ENCODE measurements at places on chromosomes 7 and 10.

GRCh38 chr10:49158915-49159314 is 25.1 kb upstream of the FAM170B start:
- no peak for DNase-seq

- DNase-seq: no peak
Measured at GRCh38 chr10:96259150-96259549, 12.2 kb downstream of the BLNK start.

- no peak for DNase-seq
Measured at GRCh38 chr10:5970527-5970926, 6.8 kb downstream of the IL15RA start.

DNA sequence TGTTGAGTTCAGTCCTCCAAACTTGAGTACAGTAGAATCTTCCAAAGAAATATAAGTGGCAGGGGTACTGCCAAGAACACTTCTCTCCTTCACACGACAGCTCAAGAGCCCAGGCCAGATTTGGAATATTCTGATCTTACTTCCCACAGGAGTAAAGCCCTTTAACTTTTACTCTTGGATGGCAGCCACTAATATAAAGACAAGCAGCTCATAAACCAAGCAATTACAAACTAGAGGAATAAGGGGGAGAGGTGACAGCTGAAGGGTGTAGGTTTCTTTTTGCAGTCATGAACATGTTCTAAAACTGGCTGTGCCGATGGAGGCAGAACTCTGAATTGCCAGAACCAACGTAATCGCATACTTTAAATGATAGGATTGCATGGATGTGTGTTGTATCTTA is 74.8 kb downstream of the SVIL start:
- no peak for DNase-seq

DNA sequence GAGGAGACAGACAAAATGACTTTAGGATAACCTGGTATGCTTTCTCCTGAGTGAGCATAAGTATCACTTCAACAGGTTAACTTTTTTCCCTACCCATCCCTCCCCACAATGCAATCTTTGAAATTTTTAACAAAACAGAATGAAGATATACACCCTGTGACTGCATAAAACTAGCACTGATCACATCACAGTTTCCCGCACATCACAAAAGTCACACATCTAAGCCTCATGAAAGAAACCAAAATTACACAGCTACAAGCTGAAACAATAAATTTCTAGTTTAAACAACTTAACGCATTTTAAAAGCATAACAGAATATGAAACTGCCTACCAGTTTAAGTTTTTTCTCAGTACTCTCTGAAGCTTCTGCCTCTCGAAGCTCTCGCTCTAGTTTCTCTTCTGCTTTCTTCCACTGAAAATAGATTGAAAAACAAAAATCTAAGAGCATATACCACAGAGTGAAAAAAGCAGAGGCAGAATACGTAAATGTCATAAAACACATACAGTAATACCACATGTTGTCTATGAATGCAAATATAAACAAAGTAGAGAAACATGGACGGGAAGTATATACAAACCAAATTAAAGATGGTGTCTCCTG is 18.1 kb downstream of the NOC3L start:
- DNase-seq: no peak

DNA sequence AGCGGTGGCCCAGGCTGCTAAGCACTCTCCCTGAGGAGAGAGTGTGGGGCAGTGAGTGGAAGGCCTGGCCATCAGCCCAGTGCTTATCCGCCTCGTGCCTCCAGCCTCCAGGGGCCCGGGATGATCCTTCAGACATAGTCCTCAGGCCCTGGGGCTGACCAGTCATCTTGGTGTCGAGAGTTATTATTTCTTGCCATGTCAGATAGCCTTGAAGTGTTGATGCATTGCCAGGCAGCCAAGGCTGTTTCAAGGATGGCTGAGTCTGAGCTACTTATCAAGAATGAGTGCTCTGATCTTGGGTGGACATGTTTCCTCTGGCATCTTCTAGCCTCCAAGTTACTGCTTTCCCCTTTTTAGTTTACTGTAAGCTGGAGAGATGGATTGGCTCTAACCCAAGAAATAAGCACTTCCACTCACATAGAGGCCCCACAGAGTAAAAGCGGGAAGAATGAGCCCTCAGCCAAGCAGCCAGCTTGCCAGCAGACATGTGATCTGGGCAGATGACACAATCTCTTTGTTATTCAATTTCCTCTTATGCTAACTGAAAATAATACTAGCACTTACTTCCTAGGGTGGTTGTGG is 136.5 kb upstream of the NAMPT start:
- DNase-seq: peak; percentile 84

DNA sequence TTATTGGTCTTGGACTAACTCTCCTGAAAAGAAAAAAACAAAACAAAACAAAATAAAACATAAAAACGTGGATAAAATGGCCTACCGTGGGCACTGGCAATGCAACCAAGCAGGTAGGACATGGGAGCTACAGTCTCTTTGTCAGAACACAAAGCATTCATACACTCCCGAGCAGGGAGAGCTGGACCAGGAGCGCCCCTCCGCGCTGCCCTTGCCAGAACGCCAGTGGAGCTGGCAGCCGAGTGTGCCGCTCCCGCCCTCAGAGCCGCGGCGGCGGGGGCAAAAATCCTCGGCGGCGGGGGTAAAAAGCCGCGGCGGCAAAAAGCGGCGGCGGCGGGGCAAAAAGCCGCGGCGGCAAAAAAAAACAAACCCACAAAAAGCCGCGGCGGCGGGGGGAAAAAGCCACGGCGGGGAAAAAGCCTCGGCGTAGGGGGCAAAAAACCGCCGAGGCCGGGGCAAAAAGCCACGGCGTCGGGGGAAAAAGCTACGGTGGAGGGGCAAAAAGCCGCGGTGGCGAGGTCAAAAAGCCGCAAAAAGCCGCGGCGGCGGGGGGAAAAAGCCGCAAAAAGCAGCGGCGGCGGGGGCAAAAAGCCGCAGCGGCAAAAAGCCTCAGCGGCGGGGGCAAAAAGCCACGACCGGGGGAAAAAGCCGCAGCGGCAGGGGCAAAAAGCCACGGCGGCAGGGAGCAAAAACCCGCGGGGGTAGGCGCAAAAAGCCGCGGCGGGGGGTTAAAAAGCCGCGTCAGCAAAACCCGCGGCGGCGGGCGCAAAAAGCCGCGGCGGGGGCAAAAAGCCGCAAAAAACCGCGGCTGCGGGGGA is 418.1 kb downstream of the ZNF716 start:
- DNase-seq: peak; percentile 23

- no peak for DNase-seq
Measured at GRCh38 chr10:96365571-96365970, 6.8 kb upstream of the OPALIN start.

DNA sequence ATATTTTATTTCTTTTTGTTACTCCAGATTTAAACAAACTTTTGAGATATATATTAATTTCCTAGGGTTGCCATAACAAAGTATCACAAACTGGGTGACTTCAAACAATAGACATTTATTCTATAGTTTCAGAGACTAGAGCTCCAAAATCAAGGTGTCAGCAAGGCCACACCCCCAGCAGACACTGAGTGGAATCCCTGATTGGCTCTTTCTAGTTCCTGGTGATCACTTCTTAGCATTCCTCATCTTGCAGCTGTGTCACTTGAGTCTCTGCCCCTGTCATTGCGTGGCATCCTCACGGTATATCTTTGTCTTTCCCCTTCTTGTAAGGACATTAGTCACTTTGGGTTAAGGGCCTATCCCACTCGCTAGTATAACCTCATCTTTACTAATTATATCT is 7.6 kb upstream of the SLC26A3 start:
- no peak for DNase-seq

GRCh38 chr7:16114633-16115032 is 306.7 kb downstream of the CRPPA start:
- no peak for DNase-seq

- no peak for DNase-seq
Measured at GRCh38 chr7:31858055-31858454, 171.0 kb downstream of the PPP1R17 start.

DNA sequence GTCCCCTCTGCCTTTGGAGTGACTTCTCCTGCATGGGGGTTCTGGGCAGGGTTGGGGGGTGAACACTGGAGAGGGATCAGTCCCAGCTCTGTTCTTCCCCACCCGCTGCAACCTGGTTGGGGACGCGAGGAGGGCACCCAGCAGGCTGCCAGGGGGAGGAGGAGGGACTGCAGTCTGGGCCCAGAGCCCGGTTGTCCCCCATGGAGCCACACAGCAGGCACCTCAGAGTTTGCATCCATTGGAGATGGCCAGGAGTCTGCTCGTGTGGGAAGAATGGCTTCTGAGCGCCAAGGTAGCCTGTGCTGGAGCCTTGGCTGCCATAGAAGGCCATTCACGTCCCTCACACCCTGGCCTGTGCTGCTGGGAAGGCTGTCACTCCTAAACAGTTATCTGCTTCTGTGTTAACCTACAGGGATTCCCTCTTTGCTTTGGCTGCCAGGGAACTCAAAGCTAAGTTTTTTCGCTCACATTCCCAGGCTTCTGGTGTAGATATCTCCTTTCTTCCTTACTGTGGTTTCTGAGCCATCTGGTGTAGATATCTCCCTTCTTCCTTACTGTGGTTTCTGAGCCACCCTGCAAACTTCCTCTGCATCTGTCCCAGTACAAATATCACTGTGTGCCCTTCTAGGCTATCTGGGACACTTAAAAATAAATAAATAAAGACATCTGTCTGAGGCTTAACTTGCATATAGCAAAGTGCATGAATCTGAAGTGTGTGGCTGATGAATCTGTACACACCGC is 133.7 kb downstream of the LHPP start:
- no peak for DNase-seq

DNA sequence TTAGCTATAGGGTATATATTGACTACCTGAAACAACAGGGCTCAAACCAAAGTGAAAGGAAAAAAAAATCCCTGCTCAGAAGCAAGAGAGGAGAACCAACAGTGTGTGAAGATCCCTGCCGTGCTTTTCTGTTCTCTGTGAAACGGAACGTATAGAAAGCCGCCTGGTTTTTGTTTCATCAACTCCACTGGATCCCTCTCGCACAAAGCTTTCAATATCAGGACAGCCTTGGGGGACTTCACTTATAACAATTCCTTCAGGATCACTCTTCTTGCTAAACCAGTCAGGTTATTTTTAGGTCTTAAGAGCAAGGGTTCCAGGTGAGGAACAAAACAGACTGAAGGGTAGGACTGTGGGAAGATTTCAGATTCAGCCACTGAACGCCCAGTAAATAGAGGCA is 151.1 kb upstream of the CACNA2D1 start:
- DNase-seq: no peak

DNA sequence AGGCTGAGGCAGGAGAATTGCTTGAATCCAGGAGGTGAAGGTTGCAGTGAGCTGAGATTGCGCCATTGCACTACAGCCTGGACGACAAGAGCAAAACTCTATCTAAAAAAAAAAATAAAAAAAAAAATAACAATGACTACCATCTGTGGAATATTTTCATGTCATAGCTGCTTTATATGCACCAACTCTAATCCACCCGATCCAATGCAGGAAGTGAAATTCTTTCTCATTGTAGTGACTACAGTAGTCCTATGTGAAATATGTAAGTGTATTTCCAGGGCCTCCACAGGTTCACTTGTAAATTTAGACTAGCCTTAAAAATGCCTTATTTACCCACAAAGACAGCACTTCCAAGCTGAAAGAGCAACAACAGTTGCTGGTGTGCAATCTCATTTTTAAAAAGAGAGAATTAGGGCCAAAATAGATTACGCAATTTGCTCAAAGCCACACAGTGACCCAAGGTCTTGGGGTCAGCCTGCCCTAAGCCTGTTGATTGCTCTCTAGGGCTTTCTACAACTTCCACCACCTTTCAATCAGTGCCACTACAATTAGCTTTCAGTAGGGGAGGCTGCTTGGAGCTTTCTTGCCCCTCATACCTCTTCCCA is 25.8 kb upstream of the EGFR start:
- DNase-seq: no peak

DNA sequence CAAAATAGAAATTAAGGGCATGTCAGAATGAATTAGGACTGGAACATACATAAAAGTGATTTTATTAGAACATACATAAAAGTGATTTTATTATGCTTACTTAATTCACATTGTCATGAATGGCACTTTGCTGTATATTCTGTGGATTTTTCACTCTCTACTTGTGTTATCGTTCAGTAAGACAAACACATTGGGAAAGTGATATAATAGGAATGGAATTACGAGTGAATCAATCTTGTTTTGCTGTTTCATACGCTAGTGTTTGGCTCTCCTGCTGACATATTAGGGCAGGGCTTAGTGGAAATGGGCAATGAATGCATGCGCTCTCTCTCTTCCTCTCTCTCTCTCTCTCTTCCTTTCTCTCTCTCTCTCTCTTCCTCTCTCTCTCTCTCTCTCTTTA is 561.1 kb downstream of the ACTR3B start:
- no peak for DNase-seq

GRCh38 chr7:105519353-105519752 is 2.7 kb downstream of the PUS7 start:
- DNase-seq: no peak

DNA sequence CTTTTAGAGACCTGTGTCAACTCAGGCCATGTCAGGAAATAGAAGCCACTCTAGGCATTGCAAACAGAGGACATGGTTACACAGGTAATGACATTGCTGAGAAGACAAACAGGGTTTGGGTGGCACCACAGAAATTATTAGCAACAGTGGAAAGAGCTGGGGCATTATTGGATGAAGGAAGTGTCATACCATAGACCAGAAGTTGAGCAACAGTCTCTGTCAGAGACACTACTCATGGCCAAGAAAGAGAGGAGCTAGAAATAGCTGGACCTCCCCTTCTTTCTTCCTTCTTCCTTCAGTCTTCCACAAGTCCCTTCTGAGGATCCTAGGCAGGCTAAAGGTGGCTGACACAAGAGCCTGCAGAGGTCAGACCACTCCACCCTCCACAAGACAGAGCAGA is 4.2 kb upstream of the LIPA start:
- no peak for DNase-seq

- no peak for DNase-seq
Measured at GRCh38 chr10:31645786-31646185, 282.8 kb downstream of the ARHGAP12 start.

- no peak for DNase-seq
Measured at GRCh38 chr10:74058071-74058470, 60.2 kb downstream of the VCL start.

DNA sequence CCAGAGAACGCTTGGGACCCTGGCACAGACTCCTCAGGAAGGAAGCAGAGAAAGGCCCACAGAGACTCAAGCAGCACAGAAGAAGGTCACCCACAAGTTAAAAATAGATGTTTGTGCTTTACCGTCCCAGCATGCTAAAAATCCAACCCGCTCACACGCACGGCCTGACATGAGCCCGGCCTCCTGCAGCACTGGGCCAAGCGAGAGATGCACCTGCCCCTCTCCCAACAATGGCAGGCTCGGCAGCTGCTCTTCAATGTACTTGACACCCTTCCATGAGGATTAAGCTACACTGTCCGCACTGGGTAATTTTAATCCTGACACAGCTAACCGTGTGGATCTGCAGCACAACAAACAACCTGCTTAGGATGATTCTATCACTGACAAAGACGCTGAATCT is 9.3 kb downstream of the DIP2C start:
- DNase-seq: no peak
